ENCODE measurements at places on chromosomes 12 and 14.

GRCh38 chr12:42588524-42589464 lies 752 bp downstream of the PRICKLE1 start:
- no peak for DNase-seq

- DNase-seq = no peak
Observed at GRCh38 chr12:54879579-54879978, 25.3 kb downstream of the MUCL1 start.

DNA sequence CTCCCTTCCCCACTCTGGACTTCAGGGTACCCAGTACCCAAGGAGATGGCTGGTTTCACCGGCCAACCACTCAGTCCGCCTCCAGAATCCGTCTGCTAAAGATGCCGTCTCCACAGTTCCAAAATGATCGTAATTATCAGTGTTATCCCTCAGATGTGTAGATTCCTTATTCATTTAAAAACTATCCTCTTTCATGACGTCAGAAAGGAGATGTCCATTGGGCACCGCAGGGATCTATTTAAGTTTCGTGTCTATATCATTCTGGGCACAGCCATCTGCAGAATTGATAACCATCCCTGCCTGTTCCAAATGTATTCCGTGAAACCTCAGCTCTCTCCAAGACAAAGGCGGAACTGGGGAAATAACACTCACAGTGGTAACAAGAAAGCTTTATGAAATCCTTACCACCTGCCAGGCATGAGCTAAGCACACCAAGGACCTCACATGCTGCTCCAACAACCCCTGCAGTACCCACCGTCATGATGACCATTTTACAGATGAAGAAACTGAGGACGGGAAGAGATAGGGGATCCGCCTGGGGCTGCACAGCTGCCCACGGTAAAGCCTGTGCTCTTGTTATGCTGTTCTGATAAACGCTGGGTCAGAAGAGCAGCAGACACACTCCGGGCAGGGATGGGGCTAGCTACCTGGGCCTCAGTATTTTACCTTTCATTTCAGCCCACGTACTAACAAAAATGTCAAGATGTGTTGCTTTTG lies 90.0 kb downstream of the BCL11B start:
- no peak for DNase-seq

DNA sequence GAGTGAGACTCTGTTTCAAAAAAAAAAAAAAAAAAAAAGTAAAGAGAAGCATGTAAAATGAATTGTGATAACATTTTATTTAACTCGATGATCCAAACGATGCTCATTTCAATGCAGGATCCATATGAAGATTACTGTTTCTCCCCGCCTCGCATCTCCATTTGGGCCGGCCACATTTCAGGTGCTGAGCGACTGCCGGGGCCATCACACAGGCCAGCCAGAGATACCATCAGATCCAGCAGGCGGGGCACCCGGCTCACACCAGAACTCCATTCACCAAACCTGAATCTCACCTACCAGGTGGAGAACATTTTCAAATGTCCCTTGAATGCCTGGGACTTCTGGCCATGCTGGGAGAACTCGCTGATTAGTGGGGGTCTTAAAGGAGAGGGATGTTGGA lies 18.0 kb upstream of the FZD10 start:
- no peak for DNase-seq

DNA sequence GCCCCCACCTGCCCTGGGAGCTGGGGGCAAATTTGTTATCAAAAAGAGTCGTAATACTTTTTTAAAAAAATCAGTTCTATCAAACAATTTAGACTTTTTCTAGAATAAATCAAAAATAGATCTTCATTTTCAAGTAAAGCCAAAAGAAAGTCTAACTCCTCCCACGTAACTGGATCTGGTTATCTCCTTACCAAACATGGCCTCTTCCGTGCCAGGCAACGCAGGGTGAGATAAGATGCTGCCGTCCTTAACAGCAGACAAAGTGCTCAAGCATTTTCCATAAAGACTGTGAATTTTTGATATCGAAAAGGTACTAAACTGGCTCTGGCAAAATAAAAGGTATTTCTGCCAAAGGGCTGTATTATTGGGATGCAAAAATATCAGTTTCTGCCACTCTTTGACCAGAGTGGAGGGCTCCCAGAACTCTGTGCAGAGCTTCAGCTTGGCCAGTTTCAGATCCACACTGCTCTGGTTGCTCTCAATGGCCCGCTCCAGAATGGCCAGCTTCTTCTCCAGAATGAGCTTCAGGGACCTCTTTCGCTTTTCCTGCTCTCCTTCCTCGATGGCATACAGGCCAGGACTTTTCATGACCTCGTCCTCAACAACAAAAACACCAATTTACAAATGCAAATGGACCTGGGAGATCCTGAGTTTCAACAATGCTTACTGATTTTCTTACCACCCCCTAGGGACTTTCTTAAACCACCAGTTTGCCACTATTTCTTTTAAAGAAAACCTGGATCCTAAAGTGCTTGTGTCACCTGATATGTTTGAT lies 29.0 kb downstream of the NRDE2 start:
- no peak for DNase-seq

GRCh38 chr14:89185919-89186855 lies 230.8 kb downstream of the FOXN3 start:
- no peak for DNase-seq

- no peak for DNase-seq
Observed at GRCh38 chr14:32217301-32217700, 14.2 kb upstream of the RNU6-8 start.

DNA sequence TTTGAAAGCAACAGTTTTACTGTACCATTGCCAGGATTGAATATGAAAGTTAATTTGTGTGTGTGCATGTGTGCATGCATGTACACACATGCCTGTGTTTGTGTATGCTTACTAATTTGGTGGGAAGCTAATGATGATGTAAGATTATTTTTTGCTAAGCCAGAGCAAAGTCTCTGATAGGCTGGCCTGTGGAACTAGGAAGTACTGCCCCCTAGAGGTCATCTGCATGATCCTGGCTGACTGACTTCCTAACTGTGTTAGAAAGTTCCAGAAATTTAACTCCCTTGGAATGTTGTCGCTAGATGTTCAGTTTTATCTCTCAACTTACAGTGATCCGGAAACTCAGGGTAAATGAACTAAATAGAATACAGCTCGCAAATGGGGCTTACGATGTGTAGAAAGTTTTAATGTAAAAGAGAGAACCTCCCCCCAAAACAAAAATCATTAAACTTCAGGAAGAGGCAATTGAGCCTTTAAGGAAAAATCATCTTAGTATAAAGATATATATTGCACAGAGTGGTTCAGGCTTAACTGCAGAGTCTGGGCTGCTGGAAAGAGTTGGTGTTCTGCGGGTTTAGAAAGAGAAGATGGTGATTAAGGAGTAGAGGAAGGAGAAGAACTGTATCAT lies 34.3 kb upstream of the SLC38A1 start:
- DNase-seq = peak; percentile 28

GRCh38 chr12:77500089-77500488 lies 330.6 kb upstream of the NAV3 start:
- DNase-seq = no peak

GRCh38 chr12:124774462-124775167 lies 89.0 kb downstream of the SCARB1 start:
- no peak for DNase-seq

DNA sequence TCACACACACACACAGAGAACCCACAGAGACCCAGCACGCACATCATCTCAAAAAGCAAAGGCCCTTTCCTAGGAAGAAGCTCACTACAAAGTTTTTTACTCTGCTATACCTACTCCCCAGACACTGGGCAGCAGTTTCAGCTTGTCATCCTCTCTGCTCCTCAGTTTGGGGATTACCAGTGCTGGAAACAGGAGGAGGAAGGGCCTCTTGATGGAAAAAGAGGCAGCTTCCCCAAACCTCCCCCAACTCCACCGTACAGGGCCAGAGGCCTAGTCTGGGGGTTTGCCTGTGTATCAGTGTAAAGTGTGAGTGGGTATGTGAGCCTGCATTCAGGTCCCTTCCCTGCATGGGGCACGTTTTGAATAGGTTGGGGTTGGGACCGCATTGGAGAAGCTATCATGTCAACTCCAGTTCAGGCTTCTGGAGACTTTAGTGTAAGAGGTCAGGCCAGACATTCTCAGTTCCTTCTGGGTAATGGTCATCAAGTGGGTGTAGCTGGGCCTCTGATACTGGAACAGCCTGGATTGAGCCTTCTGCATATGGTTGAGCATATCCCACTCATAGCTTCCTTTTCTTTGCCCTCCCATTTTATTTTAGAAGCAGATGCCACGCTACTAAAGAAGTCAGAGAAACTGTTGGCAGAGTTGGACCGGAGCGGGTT lies 1.2 kb downstream of the REM2 start:
- no peak for DNase-seq
